ENCODE measurements at places on chromosomes 16 and 17. TPM values are rescaled to one million over a fixed set of nuclear protein-coding genes. Genes with fewer than 3 reads are reported as not detected.

Gene ITGAL
- 1.4 TPM for polyA plus RNA-seq

Gene SMIM36
- 0.07 TPM for polyA plus RNA-seq

Gene C16orf96
- 0.24 TPM for polyA plus RNA-seq

Gene SEC14L5
- polyA plus RNA-seq = 0.14 TPM

Gene HBA2
- polyA plus RNA-seq = 18,307 TPM

Gene HOXB3
- polyA plus RNA-seq = 170 TPM

Gene MAP2K6
- 20.0 TPM for polyA plus RNA-seq

Gene CNTNAP4
- 0.37 TPM for polyA plus RNA-seq

Gene CD300H
- polyA plus RNA-seq = not detected

Gene TAF1C
- 36.9 TPM for polyA plus RNA-seq

Gene MRPL45
- 76.0 TPM for polyA plus RNA-seq
